ENCODE measurements at places on chromosomes 2 and 18. TPM values are rescaled to one million over a fixed set of nuclear protein-coding genes. Genes with fewer than 3 reads are reported as not detected.

MAPRE2 gene
- total RNA-seq, result 23.0 TPM

SLC16A14 gene
- total RNA-seq, result 0.11 TPM

DSG2 gene
- total RNA-seq, result under 0.01 TPM

ACMSD gene
- total RNA-seq, result not detected

CD8B2 gene
- not detected for total RNA-seq

VIL1 gene
- total RNA-seq, result not detected

GRCh38 chr2:127843677-127844076 lies 14.3 kb downstream of the POLR2D start:
- no peak for DNase-seq

GRCh38 chr18:61334491-61334850 lies 1.2 kb downstream of the CDH20 start:
- no peak for DNase-seq

- DNase-seq, result peak; percentile 94
Measured at GRCh38 chr18:715626-716025, 3.2 kb upstream of the ENOSF1 start.

DNA sequence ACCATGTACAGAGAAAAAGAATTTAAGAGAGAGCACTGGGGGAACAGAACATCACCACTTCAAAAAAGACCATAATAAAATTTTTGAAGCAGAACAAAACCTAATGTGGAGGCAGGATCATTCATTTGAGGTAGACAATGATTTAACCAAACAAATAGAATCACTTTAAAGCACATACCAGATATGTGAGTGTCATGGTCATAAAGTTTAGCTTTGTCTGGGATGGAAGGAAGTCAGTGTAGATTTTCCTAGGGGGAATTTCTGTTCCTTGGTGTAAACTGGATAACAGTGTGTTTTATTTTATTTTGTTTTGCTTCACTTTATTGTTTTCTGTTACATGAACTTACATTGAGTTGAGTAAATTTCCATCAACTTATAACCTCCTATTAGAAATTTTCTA lies 120.8 kb downstream of the CRIM1 start:
- DNase-seq, result no peak

- peak; percentile 58 for DNase-seq
Measured at GRCh38 chr2:1049691-1050090, 99.0 kb downstream of the SNTG2 start.

- no peak for DNase-seq
Measured at GRCh38 chr2:117137371-117137770, 677.1 kb upstream of the DDX18 start.

- DNase-seq, result no peak
Measured at GRCh38 chr2:46079985-46080560, 217.1 kb upstream of the EPAS1 start.

GRCh38 chr2:152126664-152127063 lies 27.8 kb upstream of the CACNB4 start:
- DNase-seq, result peak; percentile 5

DNA sequence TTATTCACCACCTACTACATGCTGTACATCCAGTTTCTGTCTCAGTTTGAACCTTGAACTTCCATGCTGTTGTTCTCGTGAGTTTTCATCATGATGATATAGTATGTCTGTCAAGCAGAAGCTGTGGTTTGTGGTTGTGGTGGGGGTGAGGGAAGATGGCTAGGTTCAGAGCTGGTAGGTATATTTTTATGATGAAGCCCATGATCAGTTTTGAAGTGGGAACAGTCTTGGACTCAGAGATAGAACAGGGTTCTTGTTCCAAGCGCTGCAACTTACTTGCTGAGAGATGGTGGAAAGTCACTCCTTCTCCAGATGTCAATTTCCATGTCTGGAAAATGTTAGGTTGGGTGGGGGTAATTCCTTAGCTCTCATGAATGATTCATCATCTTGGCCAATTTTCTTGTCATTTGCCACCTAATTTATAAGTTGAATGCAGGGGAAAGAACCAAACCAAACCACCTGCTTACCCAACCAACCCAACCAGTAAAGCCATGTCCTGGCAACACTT lies 21.6 kb downstream of the PMAIP1 start:
- no peak for DNase-seq

GRCh38 chr2:27245626-27246025 lies 17.2 kb downstream of the SLC30A3 start:
- no peak for DNase-seq

- no peak for DNase-seq
Measured at GRCh38 chr2:238926761-238927611, 79.1 kb downstream of the TWIST2 start.

- DNase-seq, result no peak
Measured at GRCh38 chr2:161107265-161107664, 53.0 kb upstream of the TANK start.

DNA sequence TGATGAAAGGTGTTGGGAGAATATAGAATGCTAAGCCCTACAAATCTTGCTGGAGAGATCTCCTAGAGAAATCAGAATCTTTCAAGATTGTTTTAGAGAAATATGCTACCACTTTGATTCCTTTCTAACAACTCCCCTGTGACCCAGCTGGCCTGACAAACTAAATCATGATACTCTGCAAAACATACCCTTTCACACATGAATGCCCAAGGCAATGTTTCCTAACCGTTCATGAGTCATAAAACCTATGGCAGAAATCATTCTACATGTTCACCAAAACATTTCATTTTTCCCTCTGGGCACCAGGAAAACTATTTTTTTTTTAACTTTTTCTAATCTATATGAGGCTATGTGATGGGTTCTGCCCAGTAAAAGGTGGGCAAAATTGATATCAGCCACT lies 77.8 kb upstream of the SETBP1 start:
- peak; percentile 32 for DNase-seq

DNA sequence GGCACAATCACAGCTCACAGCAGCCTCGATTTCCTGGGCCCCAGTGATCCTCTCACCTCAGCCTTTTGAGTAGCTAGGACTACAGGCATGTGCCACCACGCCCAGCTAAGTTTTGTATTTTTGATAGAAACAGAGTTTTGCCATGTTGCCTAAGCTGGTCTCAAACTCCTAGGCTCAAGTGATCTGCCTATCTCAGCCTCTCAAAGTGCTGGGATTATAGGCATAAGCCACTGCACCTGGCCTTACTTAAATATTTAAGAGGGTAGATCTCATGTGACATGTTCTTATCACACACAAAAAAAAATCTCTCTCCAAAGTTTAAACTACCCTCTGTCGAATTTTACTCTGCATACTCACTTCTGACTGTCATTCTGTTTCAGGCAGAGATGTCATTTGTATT lies 75.4 kb upstream of the CHRNA1 start:
- DNase-seq, result no peak

GRCh38 chr18:67553437-67553836 lies 36.9 kb upstream of the DSEL start:
- peak; percentile 6 for DNase-seq
